ENCODE measurements at places on chromosomes 11 and 22.

DNA sequence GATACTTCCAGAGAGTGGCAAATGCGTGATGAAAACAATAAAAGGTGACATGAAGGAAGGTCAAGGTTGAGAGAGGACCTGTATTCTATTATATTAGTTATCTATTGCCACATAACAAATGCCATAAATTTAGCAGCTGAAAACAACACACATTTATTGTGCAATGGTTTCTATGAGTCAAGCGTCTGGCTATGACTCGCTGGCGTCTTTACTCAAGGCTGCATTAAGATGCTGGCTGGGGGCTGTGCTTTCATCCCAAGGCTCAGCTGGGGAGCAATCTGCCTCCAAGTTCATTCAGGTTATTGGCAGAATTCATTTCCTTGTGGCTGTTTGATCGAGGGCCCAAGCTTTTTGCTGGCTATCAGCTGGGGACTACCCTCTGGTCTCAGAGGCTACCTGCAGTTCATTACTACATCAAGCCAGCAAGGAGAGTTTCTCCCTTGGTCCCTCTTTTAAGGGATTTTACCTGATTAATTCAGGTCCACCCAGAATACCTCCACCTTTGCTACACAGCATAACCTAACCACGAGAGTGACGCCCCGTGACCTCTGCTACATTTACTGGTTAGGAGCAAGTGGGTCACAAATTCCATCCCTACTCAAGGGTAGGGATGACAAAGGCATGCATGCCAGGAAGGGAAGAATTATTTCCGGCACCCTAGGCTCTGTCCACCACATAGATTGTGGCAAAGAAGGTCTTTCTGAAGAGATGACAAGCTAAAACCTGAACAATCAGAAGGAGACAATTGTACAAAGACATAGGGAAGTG is 549.1 kb downstream of the MN1 start:
- DNase-seq, result no peak

DNA sequence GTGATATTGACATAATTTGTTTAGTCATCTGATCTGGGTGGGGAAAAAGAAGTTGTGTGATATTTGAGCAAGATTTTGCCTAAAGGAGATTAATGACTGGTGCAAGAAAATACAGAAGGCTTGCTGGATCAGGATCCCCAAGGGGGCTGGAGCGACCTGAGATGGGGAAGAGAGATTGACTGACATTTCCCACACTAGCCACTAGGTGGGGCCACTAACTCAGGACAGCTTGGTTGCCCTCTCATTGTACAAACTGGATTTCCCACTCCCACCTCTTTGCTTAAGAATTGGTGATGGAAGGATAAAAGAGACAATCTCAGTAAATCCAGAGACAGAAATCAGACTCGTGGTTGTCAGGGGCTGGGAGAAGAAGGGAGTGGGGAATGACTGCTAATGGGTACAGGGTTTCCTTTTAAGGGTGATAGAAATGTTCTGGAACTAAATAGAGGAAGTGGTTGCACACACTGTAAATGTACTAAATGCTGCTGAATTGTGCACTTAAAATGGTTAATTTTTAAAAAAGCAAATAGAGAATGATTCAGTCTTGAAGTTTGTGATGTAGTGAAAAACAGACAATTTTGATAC is 50.7 kb downstream of the CTTN start:
- peak; percentile 56 for DNase-seq

DNA sequence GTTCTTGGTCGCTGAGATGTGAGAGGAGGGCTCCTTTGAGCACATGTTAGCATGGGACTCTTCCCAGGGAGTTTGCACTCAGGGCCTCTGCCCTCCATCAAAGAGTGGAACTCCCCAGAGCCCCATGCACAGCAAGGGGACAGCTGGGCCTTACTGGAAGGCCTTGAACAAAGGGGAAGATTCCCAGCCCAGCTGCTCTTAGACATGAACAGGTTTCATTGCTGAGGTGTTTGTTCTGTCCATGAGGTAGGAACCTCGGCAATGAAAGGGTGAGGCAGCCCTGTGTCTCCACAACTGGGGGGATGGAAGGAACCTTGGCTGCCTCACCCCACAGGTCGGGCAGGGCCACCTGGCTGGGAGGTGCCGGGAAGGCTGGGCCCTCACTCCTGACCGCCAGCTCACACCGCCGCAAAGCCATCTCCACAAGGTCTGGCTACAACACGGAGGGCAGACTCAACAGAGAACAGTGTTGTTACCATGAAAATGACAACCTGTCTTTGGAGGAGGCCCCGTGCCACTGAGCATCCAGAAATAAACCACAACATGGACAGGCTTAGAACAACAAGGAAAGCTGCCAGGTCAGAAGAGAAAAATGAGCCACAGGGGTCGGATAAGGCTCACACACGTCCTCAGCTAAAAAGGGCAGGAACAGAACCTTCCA is 3.2 kb downstream of the DERL3 start:
- DNase-seq, result no peak

- DNase-seq, result no peak
Measured at GRCh38 chr11:79043726-79044125, 397.1 kb downstream of the TENM4 start.

- DNase-seq, result no peak
Measured at GRCh38 chr11:25863986-25864385, 467.9 kb upstream of the ANO3 start.

- no peak for DNase-seq
Measured at GRCh38 chr11:106304274-106304673, 226.8 kb downstream of the AASDHPPT start.

DNA sequence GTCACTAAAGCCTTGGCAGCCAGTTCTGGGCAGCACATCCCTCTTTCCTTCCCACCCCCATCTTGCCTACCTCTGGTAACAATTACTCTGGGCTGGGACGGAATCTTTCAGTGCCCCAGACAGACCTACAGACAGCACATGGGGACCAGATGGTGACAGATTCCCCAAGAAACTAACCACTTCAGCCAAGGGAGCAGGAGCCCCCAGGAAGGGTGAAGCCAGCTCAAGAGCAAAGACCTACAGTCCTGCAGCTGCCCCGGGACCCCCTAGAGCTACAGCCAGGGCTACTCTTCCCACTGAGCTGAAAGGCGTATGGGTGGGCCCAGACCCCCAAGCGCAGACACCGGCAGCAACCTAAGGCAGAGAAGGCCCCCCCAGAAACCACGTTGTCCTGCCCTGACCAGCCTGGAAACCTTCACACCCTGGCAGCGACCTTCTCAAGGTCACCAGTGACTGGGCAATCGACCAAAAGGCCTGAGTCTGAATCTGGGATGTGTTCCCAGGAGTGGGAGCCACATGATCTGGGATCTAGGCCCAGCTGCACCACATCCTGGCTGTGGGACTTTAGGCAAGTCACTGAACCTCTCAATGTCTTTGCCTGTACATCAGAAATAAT is 65.8 kb downstream of the LRRC32 start:
- no peak for DNase-seq

DNA sequence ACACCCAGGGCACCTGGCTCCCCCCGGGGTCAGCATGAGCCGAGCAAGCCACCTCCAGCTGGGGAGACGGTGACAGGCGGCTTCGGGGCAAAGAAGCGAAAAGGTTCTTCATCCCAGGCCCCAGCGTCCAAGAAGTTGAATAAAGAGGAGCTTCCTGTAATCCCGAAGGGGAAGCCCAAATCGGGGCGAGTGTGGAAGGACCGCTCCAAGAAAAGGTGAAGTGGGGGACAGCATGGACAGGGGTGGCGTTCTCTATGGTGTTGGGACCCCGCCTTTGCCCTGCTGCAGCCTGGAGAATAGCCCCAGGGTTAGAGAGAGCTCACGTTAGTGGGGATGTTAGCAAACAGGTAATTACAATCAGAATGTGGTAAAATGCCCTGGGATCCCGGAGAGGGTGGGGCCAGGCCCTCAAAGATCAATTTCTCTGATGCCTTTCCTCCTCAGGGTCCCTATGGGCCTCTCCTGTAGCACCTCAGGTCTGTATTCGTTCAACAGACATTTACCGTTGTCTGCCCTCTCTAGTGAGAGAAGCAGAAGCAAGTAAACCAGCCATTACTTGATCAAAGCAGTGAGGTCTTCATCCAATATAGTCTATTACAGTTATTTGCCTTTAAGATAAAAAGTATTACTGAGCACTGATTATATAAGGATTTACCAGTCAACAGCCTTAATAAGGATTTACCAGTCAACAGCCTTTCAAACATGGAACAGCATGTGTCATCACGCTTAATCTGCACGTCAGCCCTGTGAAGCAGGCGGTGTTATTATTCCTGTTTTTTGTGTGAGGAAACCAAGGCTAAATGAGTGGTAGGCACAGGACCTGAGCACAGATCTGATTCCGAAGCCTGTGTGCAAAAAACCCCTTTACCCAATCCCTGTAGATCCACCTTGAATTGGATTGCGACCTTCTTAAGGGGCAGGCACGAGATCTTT is 1.0 kb downstream of the CCDC86 start:
- no peak for DNase-seq

DNA sequence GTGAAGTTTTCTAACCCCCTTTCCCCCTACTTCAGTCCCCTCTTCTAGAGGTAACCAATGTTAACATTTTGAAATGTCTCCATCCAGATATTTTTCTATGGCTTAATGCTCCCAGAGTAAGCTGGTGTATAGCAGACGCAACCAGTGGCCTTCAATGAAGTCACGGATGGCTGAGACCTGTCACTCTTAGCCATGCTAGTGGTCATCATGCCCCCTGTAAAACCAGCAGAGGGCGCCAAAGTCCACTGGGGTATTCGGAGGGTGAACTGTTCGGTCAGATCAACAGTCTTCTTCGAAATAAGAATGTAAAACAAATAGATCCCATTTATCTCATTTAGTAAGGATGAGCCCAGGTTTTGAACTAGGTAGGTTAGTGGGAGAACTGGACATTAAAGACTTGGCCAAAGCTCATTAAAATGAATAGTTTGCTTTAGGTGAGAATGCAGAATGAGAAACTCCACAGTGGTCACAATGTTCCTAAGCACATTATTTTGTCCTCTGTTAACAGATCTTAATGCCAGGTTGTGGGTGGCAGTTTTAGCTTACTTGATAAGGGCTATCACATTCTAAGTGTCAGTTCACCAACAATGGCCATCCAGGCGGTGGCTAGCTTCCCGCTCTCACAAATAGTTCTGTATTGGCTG is 8.6 kb upstream of the MMP8 start:
- DNase-seq, result peak; percentile 61

DNA sequence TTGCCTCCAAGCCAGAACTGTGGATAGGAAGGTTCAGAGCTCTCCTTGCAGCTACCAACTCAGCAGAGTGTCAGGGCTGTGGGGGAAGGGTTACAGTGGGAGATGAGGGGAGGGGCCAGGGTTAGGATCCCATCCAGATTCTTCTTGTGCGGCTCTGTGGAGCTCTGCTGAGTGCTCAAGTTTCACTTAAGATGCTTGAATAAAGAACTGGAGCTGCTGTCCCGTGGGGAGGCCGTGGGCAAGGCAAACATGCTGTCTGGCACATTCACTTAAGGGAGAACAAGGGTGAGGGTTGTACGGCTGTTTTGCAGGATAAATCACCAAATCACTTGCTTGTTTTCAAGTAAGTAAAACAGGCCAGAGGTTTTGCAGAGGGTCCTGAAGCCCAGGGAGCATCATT is 197.1 kb downstream of the FAM76B start:
- DNase-seq, result no peak

GRCh38 chr11:124190298-124191139 is 7.4 kb downstream of the OR10D3 start:
- no peak for DNase-seq

- no peak for DNase-seq
Measured at GRCh38 chr11:877565-877964, 33.0 kb downstream of the CHID1 start.

DNA sequence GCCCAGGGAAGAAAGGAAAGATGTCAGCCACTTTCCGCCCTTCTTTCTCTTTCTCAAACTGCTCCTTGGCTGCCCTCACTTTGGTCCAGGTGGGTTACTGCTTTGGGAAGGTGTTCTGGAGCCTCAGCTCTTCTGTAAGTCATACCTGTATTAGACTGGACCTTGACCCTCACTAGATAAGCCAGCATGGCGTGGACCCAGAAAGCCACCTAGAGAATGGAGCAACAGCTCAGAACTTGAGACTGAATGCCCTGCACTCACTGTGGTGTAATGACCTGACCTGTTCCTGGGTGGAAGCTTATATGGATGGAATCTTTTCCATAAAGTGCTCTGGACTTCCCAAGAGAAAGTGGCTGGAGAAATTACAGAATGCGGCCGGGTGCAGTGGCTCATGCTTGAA is 15.6 kb downstream of the ACP2 start:
- no peak for DNase-seq

DNA sequence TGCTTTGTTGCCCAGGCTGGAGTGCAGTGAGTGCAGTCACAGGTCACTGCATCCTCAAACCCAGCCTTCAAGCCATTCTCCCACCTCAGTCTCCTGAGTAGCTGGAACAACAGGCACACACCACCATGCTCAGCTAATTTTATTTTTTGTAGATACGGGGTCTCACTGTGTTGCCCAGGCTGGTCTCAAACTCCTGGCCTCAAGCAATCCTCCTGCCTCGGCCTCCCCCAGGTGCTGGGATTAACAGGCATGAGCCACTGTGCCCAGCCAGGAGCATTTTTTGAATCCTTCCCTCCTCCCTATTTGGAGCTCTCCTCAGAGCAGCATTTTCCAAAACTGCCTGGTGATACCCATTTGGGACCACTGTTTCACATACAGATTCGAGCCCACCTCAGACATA is 77.2 kb downstream of the NCAPD3 start:
- no peak for DNase-seq

GRCh38 chr11:119803726-119804294 is 74.8 kb upstream of the NECTIN1 start:
- no peak for DNase-seq

GRCh38 chr11:74608431-74608830 is 16.0 kb downstream of the POLD3 start:
- no peak for DNase-seq

DNA sequence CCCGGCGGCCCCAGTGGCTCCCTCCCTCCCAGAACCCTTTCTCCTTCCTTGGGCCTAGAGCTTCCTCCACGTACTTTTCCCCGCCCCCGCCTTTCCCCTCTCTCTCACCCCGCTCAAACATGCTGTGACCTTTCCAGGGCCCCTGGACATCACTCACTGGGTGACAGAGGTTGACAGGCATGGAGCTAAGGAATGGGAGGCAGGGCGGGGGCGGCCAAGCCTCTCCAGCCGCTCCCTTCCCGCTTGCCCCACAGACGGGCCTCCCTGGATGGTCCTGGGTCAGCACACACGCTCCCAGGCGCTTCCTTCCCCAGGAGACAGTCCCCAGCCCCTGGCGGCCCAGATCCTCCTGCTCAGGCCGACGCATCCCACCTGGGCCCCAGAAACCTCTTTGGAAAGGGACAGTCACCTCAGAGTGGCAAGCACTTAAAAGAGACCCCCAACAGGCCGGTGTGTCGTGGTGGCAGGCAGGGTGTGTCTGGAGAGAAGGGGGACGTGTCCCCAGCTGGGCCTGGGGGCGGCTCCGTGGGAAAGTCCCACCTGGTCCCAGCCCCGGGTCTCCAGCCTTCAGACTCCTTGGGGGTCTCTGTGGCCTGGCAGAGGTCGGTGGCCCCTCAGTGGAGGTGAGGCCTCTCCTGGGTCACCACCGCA is 8.8 kb downstream of the H19 start:
- DNase-seq, result no peak

Measured in HuH-7 (cell line).